Foreskin keratinocyte (primary cell): ENCODE measurements at places on chromosomes 12 and 14.

- DNase-seq = no peak
Observed at GRCh38 chr14:96398921-96399320, 7.0 kb downstream of the AK7 start.

DNA sequence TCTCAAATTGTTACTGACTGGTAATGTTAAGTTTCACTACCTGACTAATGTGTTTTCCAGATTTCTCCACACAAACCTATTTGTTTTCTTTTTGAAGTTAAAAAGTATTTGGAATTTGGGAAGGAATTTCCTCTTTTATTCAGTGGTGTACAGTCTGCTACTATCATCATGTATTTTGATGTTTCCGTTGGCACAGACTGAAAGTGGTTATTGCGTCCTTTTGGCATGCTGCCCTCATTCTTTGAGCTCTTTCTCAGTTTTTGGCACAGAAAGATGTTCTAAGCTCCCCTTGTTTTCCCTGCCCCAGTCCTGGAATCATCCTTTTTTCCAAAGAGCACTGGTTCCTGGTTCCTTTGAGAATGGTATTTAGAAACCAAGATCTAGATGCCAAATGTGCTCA is 31.4 kb upstream of the RTRAF start:
- no peak for DNase-seq

- DNase-seq = no peak
Observed at GRCh38 chr14:75150150-75150549, 23.3 kb upstream of the NEK9 start.

DNA sequence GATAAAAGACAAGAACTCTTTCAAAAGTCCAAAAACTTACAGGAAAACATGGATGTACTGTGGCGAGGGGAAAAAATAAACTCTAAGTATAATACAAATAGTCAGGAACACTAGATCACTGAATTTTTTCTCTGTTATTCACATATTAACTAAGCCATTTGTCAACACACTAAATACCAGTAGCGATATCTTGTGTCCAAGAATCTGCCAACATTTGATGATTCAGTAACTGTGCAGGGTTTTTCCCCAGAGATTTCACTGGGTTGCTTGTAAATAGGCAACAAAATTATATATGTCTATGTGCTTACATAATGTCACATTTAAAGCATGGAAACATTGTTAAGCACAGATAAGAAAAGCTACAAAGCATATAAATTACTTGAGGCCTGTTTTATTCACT is 205.9 kb downstream of the KIF21A start:
- DNase-seq = peak; percentile 55

GRCh38 chr14:31207287-31207754 is 272 bp downstream of the HECTD1 start:
- peak; percentile 63 for DNase-seq

GRCh38 chr12:90682398-90682797 is 272.6 kb downstream of the CCER1 start:
- DNase-seq = no peak

DNA sequence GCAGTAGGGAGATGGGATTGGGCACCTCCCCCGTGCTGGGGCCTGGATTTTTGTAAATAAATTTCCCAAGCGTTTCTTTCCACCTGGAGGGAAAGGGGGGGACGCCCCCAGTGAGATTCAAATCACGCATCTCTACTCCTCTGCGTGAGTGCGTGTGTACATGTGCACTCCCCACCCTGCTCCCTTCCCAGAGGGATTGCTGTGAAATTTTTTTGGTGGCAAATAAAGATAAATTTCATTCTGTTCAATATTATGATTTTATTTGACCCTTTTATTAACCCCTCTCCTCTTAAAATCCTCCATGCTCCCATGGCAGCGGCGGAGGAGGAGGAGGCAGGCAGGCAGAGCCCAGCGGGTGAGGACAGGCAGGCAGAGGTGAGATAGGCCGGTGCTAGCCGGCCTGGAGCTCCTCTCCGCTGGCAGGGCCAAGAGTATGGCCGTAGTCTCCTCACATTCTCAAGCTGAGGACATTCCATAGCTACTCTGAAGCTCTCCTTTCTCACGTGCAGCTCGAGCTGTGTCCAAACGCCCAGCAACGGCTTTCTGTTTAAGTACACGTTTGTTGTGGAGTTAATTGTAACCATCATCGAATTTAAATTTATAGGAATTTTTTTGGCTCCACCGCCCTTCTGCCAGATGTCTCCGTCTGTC is 1.5 kb upstream of the HOTAIR start:
- DNase-seq = no peak

- no peak for DNase-seq
Observed at GRCh38 chr14:28983279-28983678, 216.7 kb downstream of the FOXG1 start.

- DNase-seq = no peak
Observed at GRCh38 chr12:120980800-120981368, 2.5 kb downstream of the HNF1A start.

GRCh38 chr12:79409562-79409961 is 281.2 kb downstream of the PAWR start:
- DNase-seq = no peak

DNA sequence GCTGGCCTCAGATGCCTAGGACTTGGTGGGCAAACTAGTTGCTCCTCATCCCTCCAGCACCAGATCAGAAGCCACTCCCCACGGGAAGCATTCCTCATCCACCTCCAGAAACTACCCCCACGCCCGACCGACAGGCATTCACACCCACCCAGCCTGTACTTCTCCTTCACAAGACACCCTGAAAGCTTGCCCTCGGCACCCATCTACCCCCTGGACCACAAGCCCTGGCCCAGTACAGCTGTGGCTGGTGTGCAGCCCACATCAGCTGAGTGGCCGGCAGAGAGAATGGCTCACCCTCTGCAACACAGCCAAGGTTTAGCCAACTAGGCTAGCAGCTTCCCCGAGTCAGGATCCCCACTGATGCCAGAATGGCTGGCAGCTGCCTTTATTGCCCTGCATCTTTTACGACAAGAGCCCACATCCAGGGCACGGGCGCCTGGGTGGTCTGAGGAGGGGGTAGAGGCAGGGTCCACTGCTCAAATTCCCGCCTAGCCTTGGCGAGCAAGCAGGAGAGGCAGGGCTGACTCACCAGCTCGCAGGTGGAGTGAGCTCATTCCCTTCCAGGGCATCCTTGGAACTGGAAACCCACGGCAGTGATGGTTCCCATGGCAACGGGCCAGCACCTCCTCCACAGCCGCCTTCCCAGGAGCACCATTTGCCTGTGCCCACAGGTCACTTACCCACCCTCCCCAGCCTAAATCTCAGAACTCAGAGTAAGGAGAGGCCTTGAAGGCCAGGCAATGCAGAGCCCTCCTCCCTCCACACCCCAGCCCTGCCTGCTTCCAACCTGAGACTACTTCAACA is 17.1 kb downstream of the ACTN1 start:
- peak; percentile 83 for DNase-seq

DNA sequence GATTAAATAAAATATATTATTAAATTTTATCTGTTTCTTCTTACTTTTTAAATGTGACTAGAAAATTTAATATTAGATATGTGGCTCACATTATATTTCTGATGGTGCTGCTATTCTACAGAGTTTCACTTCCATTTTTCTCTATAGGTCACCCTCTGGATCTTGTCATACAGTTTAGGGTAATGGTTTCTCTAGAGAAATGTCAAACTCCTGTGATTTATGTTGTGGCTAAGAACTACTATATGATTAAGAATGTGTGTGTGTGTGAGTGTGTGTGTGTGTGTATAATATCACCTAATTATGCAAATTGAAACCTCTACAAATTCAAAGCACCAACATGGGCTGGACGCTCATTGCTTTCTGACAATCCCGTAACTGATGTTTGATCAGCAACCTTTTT is 325.9 kb downstream of the ADAMTS20 start:
- DNase-seq = no peak

- no peak for DNase-seq
Observed at GRCh38 chr14:101920271-101920670, 44.1 kb upstream of the DYNC1H1 start.

DNA sequence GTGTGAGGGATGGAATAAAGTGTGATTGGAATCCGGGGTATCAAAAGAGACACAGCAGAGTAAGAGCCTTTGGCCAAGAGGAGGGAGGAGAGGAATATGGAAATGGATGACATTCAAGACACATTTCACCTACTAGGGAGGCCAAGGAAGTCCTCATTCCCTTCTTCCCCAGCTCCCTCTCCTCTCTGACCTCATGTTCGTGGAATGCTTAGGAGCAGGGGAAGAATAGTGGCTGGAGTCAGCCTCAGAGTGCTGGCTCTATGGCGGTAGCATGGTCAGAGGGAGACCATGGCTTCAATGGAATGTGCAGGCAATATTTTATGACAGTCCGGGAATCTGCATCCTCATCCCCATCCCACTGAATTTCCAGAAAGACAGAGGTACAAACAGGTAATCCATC is 196.6 kb downstream of the EGLN3 start:
- peak; percentile 24 for DNase-seq

DNA sequence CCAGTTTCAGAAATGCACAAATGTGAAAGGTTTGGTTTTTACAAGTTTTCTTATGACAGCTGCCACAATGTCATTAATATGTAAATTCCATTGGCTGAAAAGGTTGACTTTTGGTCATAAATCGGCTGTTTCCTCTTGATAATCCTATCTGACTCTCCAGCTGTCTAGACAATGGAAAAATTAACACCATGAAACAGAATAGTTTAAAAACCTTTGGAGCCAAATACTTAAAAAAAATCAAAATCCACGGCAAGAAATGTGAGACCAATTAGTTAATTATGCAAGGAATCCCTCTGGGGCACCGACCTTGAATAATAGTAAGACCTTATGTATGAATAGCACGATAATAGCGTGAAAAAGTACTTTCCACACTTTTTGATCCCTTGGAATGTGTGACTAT is 138.0 kb downstream of the ZNF664 start:
- no peak for DNase-seq

GRCh38 chr12:62660756-62661155 is 194.1 kb downstream of the MON2 start:
- DNase-seq = peak; percentile 61

GRCh38 chr12:98645572-98646067 is 530 bp downstream of the APAF1 start:
- DNase-seq = peak; percentile 15

GRCh38 chr12:57156701-57157403 is 9.4 kb upstream of the LRP1-AS start:
- DNase-seq = no peak

DNA sequence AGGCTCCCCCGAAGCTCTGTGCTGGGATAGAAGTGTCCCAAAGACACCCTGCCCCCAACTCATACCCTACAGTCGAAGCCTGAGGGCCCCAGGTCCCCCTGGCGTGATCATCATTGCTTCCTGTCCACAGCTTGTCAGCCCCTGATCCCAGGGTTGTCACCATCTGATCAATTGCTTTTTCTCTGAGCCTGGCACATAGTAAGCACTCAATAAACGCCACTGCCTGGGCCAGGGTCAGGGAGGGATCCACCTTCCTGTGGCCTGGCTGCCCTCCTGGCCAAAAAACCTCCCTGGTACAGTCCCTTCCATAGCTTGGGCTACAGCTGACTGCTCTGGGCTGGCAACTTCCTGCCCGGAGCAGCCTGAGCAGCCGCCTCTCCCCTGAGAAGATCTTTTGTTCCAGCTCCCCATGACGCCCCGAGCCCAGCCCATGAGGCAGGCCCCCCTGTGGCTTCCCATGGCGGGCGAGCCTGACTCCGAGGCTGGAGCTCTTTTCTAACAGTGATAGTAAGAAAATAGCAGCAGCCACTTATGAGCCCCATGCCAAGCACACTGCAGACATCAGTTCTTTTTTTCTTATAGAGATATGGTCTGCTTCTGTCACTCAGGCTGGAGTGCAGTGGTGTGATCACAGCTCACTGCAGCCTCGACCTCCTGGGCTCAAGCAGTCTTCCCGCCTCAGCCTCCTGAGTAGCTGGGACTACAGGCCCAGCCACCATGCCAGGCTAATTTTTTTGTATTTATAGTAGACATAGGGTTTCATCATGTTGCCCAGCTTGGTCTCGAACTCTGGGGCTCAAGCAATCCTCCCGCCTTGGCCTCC is 6.5 kb downstream of the SH2B3 start:
- DNase-seq = no peak

DNA sequence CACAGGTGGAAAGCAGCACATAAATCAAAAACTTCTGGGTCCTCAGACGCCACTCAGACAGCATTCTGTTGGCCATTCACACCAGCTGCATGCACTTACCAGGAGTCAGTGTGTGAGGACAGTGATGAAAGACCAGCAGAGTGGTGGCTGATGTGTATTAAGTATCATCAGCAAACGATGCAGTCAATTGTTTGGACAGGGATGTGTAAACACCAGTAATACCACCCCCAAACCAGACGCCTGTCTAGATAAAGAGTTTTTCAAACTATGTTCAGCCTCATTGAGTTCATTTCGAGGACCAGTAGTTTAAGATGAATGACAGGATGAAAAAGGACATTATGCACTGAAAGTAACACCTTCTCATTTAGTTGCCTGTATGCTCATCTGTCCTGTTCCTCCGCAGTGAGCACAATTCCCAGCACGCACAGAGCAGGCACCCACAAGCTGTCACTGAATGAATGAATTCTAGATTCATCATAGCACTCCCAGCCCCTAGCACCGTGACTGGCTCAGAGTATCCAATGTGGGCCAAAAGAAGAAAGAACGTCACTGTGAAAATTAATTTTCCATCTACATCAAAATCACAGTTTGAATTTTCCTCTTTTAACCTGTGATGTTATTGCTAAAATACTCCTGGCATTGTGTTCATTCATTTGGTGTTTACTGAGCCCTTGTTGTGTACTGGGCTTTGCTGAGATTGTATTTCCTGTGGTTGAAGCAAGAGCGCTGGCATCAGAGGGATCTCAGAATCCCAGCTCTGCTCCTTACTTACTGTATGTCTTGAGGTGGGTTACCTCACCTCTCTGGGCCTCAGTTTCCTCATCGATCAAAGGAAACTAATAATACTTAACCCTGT is 124.8 kb upstream of the NOS1 start:
- DNase-seq = no peak

DNA sequence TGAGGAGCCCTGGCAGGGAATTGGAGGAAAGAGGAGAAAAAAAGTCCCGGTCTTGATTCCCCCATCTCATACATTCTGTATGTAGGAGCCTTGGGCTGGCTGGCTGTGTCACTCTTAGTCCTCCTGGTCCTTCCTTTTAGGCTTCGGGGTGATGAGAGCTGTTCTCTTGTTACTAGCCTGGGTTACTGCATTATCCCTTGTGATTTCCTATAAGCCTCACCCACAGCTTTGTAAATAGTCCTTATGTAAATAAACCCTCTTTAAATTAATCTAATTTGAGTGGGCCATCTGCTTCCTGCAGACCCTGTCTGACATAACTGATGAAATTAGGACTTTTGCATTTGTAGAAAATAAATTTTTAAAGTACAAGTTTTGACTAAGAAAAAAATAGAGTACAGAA is 19.2 kb downstream of the DNM1L start:
- no peak for DNase-seq

DNA sequence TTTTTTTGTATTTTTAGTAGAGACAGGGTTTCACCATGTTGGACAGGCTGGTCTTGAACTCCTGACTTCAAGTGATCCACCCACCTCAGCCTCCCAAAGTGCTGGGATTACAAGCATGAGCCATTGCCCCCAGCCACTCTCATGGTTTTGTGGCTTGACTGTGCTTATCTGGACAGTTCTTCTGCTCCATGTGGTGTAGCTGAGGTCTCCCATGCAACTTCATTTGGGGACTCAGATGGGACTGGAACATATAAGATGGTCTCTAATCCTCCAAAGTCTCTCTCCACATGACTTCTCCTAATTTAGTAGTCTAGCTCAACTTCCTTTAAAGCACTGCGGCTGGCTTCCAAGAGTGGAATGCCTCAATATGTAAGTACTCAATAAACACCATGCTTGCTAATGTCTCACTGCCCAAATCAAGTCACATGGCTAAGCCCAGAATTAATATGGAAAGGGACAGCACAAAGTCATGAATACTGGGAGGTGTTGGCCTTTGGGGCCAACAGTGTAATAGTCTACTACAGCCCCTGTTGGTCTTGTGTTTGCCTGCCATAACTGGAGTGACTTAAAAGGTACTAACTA is 7.4 kb downstream of the INHBC start:
- no peak for DNase-seq
